H1 (cell line): ENCODE measurements at places on chromosomes 3 and 15. TPM values are rescaled to one million over a fixed set of nuclear protein-coding genes. Genes with fewer than 3 reads are reported as not detected.

DNA sequence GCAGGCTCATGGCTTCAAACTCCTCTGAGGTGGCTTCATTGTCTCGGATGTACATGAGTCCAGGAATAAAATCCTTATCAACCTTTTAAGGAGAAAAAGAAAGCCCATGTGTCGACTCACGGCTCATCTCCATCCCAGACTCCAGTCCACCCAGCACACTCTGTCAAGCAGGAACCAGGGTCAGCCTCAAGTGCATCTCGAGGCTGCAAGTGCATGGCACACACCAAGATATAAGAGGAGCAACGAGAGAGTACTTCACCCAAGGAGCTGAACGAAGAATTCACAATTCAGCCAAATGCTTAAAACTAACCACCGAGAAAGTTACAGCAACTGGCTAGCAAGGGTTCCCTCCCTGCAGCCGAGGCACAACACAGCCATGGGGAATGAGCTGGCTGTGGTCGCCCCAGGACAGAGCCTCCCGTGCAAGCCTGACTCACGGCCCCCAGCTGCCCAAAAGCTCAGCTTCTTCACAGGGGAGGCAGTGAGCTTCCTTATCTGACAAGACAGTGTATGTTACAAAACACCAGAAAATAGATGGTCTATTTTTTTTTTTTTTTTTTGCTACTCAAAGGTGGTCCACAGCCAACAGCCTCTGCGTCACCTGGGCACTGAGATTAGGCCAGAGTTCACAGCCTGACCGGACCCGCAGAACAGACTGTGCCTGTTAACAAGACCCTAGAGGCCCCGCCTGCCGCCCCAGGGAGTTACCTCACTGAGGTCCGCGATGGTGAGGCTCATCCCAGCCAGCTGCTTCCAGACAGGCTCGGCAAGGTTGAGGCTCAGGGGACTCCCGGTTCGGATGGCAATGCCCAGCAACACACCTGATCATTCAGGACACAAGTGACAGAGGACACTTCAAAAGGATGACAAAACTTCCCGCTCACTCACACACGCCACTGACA is 15.9 kb upstream of the OCA2 start:
- H3K4me3 ChIP-seq = no peak overlapping the region
- H3K27ac ChIP-seq = no peak overlapping the region
- peaks cover 37% of the 10 kb centered on the region for H3K36me3 ChIP-seq
- no peaks in the 10 kb centered on the region for H3K27me3 ChIP-seq
- H3K4me1 ChIP-seq = no peaks in the 10 kb centered on the region

DNA sequence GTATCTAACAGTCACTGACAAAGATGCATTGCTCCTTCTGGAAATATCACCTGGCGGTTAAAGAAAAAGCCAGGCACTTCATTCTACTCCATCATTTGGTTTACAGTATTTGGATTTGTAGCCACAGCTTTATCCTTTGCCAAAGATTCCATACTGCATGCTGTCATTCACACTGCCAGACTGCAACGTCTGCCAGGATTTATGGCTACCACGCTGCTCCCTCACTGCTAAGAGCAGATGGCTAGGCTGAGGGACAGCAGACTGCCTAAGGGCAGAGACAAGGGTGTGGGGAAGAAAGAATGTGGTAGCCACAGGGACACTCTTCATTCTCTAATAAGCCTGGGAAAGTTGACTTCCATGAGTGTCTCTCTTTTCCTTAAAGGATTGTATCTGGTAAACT is 1047.0 kb downstream of the TUSC7 start:
- no peak overlapping the region for H3K27ac ChIP-seq
- no peak for DNase-seq
- no peaks in the 10 kb centered on the region for H3K36me3 ChIP-seq
- H3K27me3 ChIP-seq = no peaks in the 10 kb centered on the region
- H3K4me1 ChIP-seq = peaks cover 2% of the 10 kb centered on the region

DNA sequence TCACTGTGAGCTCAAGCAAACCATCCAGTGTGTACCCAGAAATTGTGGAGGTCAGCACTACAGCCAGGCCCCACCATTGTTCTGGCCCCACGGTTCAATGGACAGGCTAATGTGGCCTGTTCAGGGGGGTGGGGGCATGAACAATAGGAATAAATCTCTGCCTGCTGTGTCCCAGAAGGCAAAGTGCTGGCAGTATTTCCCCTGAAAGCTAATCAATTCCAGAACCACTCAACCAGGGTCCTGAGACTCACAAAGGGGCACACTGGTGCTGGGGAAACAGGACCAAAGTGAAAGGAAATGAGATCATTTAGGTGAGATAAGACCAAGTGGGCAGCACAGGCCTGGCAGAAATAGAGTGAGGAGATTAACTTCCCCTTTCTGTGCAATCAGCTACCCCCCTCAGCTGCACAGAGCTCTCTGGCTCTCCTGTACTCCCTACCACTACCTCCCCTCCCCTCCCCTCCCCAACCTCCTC is 11.5 kb downstream of the CRYGS start:
- no peak overlapping the region for H3K4me3 ChIP-seq
- no peaks in the 10 kb centered on the region for H3K36me3 ChIP-seq
- no peak for DNase-seq
- H3K4me1 ChIP-seq = no peaks in the 10 kb centered on the region
- no peak overlapping the region for H3K27ac ChIP-seq

GRCh38 chr3:118991775-118992174 is 42.9 kb downstream of the IGSF11 start:
- H3K27me3 ChIP-seq = no peaks in the 10 kb centered on the region
- no peak for DNase-seq
- no peaks in the 10 kb centered on the region for H3K36me3 ChIP-seq
- no peak overlapping the region for H3K27ac ChIP-seq

DNA sequence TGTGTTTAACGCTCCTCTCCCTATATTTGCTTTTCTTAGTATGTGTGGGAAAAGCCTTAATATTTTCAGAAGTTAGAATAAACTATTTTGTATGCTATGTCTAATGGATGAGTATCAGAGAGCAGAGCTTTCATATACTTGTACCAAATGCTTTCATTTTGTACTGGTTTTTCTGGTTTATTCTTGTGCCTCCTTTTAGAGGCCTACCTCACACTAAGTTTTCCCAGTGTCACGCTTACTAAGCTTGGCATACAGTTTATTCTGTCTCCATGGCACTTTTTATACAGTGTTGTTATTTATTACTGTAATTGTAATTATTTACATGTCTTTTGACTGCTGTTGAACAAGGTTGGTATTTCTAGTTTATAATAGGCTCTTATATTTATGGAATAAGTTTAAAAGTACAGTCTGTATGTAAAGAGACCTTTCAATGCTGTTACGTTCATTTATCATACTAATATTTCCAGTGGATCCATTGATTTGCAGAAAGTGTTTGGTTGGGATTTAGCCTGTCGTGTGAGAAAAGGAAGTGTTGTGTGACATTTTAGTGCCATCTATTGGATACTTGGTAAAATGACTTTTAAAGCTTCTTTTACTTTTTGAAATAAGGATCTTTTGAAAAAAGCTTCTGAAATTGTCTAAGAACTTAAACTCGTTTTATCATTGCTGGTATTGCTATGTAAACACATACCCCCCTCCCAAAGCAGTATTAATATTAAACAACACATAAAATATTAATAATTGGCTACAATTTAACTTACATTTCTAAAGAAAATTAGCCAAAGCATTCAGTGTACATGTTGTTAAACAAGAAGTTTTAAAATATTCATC is 5.2 kb upstream of the EBLN2 start:
- no peaks in the 10 kb centered on the region for H3K27me3 ChIP-seq
- no peak overlapping the region for H3K27ac ChIP-seq
- no peaks in the 10 kb centered on the region for H3K4me1 ChIP-seq
- DNase-seq = no peak

DNA sequence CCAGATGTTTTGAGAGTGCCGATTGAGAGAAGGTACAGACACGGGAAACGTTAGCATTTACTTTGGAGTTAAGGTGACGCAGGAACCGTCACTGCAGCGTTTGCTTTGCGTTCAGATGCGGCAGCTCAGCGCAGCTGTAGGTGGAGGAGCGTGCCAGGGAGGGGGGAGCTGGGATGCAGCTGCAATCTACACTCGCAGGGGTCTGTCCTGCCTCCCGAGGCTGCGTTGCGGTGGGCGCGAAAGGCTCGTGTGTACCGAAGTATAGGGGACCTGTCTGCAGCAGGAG is 425 bp upstream of the FYTTD1 start:
- peaks cover 8% of the 10 kb centered on the region for H3K4me1 ChIP-seq
- H3K4me3 ChIP-seq = peak overlapping the region; percentile 95
- H3K27me3 ChIP-seq = peaks cover 4% of the 10 kb centered on the region
- H3K36me3 ChIP-seq = no peaks in the 10 kb centered on the region

DNA sequence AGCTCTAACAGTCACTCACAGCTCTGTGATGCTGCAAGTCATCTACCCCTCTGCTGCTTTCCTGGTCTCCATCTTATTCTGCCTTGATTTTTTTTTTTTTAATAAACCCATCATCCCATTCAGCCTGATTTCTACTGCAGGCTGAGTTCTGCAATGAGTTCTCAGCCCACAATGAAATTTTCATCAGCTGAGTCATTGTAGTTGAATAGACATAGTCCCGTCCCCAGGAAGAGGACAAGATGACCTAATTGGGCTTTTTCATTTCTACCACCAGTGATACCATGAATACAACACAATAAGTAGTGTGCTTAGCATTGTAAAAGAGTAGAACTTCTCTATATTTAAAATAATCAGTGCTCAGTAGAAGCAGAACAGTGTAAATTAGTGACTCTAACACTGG is 59.3 kb downstream of the C3orf85 start:
- no peaks in the 10 kb centered on the region for H3K36me3 ChIP-seq
- no peak overlapping the region for H3K4me3 ChIP-seq

DNA sequence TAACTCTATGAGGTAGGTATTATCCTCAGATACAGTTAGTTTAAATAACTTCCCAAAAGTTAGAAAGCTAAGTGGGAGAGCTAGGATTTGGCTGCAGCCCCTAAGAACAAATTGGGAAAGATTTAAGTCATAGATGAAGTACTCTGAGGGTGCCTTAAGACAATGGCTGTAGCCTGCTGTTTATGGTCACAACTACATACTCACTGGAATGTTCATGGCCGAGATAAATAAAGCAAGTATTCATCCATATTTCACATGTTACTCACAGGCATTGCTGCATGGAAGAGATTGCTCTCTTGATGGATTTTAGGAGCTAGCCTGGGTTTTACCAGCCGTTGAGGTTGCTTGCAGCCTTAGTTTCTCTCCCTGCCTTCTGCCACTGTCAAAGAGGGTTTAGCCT is 145.0 kb downstream of the CMSS1 start:
- H3K27me3 ChIP-seq = no peaks in the 10 kb centered on the region
- no peak for DNase-seq
- H3K36me3 ChIP-seq = no peaks in the 10 kb centered on the region
- H3K4me1 ChIP-seq = no peaks in the 10 kb centered on the region
- no peak overlapping the region for H3K27ac ChIP-seq
- H3K4me3 ChIP-seq = no peak overlapping the region

UACA gene
- total RNA-seq = 34.4 and 38.9 TPM in 2 replicates

CADM2 gene
- total RNA-seq = 20.2 and 20.9 TPM in 2 replicates

DNA sequence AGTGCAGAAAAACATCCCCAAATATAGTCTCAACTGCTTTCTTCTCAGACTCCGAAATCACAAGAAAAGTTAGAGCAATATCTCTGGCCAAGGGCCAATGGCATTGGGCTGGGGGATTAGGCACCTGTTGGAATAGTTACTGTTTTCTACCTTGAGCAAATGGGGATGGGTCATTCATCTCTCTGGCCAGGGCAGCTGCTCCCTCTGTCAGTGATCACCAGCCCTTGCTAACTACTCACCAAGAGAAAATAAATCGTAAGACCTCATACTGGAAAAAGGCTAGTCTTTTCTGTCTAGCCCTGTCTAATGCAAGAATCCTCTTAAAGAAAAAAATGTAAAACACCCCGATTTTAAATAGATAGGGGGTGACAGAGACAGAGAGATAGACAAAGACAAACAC is 10.9 kb downstream of the CERS3 start:
- H3K4me1 ChIP-seq = no peaks in the 10 kb centered on the region
- no peak for DNase-seq
- no peak overlapping the region for H3K27ac ChIP-seq
- no peak overlapping the region for H3K4me3 ChIP-seq

GRCh38 chr3:54988838-54989630 is 61.2 kb upstream of the LRTM1 start:
- no peaks in the 10 kb centered on the region; the same call in 1 of the 2 replicates for H3K4me1 ChIP-seq
- no peaks in the 10 kb centered on the region for H3K36me3 ChIP-seq
- no peak overlapping the region for H3K27ac ChIP-seq
- no peak for DNase-seq
- H3K27me3 ChIP-seq = no peaks in the 10 kb centered on the region
- no peak overlapping the region for H3K4me3 ChIP-seq

VWA5B2 gene
- total RNA-seq = 0.50 and 0.56 TPM in 2 replicates

POLQ gene
- total RNA-seq = 15.3 and 16.1 TPM in 2 replicates

SLC28A2 gene
- not detected in 2 replicates for total RNA-seq

MFGE8 gene
- total RNA-seq = 1,211 and 1,237 TPM in 2 replicates

GOLGA6A gene
- 0.80 and 3.3 TPM in 2 replicates for total RNA-seq

PRICKLE2 gene
- 8.0 and 8.9 TPM in 2 replicates for total RNA-seq

DNA sequence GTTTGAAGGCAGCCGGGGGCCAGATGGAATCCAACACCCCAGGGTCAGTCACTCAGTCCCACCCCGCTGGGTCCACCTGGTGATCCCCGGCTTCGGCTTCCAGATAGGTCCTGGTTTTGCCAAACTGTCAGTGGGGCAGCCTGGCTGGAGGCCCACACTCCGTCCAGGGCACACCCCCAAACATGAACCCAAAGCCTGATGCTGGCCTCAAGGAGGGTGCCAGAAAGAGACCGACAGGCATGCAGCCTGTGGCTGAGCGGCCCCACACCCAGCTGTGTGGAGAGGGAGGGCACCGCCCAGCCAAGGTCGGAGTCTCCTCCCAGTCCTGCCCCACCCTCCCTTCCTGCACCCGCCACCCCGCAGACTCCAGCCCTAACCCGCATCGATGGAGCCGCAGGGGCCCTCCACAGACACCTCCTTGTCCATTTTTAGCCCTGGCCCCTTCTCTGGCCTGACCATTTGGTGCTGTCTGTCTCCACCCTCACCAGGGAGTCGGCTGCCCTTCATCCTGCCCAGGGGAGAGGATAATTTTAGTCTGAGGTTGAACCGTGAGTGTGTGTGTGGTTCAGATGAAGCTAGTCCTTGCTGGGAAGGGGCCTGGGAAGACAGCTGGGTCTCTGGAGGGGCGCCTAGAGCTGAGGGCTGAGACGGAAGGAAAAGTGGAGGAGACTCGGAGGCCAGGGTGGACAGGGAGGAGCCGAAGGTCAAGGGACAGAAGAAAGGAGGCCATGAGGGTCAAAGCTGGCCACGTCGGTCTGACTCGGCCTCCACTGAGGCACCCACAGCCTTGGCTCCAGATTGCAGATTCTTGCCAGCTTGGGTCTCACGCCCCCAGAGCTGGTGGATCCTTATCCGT is 23.1 kb downstream of the TNK2 start:
- no peak for DNase-seq
- no peaks in the 10 kb centered on the region for H3K27me3 ChIP-seq
- no peak overlapping the region for H3K27ac ChIP-seq
- H3K4me3 ChIP-seq = no peak overlapping the region
- peaks cover 1% of the 10 kb centered on the region; the same call in 1 of the 2 replicates for H3K4me1 ChIP-seq

PRRT3 gene
- total RNA-seq = 8.4 and 9.2 TPM in 2 replicates

- no peaks in the 10 kb centered on the region for H3K4me1 ChIP-seq
- no peak overlapping the region for H3K27ac ChIP-seq
- no peak for DNase-seq
- H3K4me3 ChIP-seq = no peak overlapping the region
- H3K36me3 ChIP-seq = no peaks in the 10 kb centered on the region
Measured at GRCh38 chr15:72382146-72382545, 6.3 kb upstream of the HEXA start.
